ENCODE measurements at places on chromosomes 12 and 14.

DNA sequence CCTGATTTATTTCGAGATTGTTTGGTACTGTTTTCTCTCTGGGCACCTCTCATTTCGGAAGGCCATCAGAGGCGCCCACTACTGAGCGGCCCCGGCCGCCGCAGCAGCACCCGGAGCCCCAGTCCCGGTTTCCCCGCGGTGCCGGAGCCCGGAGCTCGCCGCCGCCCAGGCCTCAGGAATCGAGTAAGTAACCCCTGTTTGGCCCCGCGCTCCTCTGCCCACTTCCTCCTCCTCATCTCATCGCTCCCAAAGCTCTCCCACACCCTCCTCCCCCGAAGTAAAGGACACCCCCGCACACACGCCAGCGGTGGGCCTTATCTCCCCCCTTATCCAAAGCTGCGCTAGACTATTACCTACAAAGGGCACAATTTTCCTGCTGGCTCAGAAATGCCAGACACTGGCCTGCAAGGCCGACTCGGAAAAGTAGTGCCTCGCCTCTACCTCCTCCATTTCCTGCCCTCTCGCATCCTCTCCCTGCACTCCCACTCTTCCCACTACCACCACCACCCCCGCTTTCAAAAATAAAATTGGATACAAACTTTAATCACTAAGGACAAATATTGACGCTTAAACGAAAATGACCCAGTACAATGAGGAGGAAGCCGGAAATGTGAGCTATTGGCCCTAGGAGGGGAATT lies 637 bp upstream of the FOXG1 start:
- no peak for DNase-seq

GRCh38 chr12:52005903-52006703 lies 643 bp upstream of the TAMALIN start:
- DNase-seq, result no peak

DNA sequence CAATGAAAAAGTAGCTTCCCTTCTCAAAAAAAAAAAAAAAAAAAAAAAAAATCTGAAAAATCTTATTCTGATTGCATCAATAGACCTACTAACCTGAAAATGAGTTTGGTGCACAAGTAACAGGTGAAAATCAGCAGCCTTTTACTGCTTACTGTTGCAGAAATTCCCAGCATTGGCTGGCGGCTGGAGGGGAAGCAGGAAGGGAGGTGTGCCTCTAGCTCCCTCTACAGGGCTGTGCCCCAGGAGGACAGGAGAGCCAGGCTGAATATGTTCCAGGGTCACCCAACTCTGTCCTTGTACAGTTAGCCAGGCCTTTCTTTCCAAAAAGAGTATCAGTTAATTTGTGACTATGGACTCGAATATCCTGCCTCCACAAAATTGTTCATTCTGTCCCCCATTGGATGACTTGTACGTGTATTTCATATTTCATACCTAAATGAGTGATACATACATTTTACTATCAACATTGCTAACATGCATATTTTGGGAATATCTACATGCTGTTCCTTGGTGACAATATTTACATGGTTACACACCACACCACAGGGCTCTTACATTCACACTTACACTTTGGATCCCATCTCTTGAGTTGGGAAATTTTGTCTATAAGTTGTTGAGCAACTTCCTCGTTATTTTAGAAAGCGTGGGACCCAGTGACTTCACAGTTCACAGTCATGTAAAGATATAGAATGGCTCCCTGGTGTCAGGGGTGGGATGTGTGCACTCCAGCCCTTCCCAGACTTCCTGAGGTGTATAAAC lies 124.8 kb downstream of the SAMD4A start:
- DNase-seq, result peak; percentile 82

DNA sequence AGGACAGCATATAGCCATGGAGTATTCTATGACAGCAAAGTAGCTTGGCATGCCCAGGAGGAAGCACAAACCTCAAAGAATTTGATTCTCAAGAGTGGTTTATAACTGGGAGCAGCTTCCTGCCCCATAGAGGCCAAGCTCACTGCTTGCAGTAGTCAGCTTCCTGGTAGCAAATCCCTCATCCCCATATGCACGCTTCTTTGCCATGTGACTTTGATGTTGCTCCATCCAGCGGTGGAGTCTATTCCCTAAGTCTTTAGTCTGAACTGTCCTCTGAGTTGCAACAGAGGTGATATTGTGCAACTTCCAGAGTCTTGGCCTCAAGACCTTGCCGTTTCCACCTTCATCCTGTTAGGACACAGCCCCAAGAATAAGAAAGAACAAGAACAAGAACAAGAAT lies 996.8 kb upstream of the TMEM132C start:
- peak; percentile 76 for DNase-seq
